HT1080 (cell line): ENCODE measurements at places on chromosomes 5 and 9. TPM values are rescaled to one million over a fixed set of nuclear protein-coding genes. Genes with fewer than 3 reads are reported as not detected.

Gene ENTPD2
- not detected in 2 replicates for total RNA-seq

Gene PCDHGC5
- total RNA-seq: 0.87 and 1.4 TPM in 2 replicates

Gene PCDHB13
- total RNA-seq: 0.06 TPM in 1 of 2 replicates, not detected in the other

Gene DMGDH
- 0.24 TPM in 1 of 2 replicates, not detected in the other for total RNA-seq

Gene ELOVL7
- 2.6 and 4.4 TPM in 2 replicates for total RNA-seq

Gene PCDHA13
- total RNA-seq: not detected in 2 replicates

Gene SH3TC2
- total RNA-seq: 22.1 and 24.0 TPM in 2 replicates

Gene PAX5
- not detected in 2 replicates for total RNA-seq

- DNase-seq: no peak
Observed at GRCh38 chr9:82745919-82746318, 317.0 kb downstream of the RASEF start.

DNA sequence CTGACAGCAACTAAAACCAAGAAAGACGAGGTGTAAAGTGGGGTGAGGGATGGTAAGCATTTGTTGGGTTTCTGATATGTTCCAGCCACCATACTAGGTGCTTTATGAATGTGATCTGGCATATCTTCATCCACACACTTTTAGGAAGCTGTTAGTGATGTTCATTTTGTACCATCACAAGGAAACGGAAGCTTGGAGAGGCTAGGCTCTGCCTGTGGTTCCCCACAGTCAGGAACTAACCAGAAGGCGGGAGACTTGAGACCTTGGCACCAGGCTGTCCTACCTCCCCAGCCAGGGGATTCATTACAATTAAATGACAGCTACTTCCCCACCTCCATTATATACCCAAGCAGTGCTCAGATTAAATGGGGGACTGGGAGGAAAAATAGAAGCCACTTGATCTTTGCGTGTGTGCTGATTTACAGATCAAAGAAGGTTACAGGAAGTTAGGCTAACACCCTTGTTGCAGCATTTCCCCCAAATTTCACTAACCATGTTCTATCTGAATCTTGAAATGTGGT lies 43.0 kb downstream of the SFXN1 start:
- DNase-seq: no peak

- DNase-seq: peak; percentile 17
Observed at GRCh38 chr5:169395136-169395535, 94.2 kb upstream of the SLIT3 start.

DNA sequence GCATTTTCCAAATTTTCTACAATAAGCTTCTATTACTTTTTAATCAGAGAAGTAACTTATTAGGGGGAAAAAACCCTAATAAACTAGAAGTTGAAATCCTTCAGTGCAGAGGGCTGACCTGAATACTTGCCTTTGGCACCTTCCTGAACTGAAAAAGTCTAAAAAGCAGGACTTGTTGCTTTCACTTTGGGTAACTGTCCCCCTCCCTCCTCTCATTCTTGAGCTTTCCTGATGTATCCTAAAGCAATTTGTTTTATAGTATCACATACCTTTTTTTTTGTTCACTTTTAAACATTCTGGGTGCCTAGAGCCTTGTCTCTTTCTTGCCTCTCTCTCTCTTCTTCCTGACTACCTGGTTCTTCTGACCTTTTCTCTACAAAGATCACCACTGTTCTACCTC lies 64.0 kb upstream of the ERBIN start:
- DNase-seq: no peak

GRCh38 chr9:83154087-83154736 lies 91.3 kb upstream of the RASEF start:
- peak; percentile 89 for DNase-seq

DNA sequence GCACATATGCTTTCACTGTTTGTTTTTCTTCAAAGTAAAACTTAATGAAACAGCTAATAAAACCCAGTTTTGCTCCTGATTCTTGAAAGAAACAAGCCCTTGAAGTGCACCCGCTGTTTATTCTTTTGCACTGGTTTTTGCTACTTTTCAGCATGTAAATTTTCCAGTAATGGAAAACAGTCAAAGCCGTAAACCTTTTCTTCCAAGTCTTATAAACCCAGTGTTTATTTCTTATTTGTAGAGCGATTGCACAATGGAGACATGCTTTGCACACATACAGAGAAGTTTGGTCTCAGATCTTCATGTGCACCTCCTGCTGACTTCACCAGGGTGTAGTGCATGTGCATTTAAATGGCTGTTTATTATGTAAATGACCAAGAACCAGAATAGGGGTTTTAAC lies 51.8 kb downstream of the ATG10 start:
- DNase-seq: no peak

DNA sequence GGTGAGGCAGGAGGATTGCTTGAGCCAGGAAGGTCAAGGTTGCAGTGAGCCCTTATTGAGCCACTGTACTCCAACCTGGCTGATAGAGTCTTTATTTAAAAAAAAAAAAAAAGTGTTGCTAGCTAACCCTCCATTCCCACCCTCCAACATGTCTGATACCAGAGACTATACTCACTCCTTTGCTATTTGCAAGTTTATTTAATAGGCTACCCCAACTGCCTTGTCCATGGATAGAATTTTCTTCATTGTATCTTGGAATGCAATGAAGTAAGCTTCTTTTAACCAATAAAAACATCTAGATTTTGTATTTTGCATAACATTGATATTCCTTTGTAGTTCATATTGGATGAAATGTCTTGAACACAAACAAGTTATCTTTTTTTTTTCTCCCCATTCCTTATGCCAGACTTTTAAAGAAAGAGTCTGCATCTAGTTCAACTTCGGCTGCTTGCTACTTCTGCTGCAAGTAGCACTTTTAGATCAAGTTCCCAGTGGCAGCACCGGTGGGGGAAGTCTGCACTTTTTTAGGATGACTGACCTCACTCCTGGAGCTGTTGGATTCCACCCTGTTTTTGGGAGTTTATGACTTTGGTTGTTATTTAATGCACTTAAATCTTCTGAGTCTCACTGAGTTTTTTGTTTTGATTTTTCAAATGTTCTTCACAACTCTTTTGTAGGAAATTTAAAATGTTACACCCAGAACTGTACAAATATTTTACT lies 112.5 kb downstream of the UHRF2 start:
- DNase-seq: no peak

GRCh38 chr5:83363111-83363885 lies 108.2 kb upstream of the VCAN start:
- DNase-seq: no peak

DNA sequence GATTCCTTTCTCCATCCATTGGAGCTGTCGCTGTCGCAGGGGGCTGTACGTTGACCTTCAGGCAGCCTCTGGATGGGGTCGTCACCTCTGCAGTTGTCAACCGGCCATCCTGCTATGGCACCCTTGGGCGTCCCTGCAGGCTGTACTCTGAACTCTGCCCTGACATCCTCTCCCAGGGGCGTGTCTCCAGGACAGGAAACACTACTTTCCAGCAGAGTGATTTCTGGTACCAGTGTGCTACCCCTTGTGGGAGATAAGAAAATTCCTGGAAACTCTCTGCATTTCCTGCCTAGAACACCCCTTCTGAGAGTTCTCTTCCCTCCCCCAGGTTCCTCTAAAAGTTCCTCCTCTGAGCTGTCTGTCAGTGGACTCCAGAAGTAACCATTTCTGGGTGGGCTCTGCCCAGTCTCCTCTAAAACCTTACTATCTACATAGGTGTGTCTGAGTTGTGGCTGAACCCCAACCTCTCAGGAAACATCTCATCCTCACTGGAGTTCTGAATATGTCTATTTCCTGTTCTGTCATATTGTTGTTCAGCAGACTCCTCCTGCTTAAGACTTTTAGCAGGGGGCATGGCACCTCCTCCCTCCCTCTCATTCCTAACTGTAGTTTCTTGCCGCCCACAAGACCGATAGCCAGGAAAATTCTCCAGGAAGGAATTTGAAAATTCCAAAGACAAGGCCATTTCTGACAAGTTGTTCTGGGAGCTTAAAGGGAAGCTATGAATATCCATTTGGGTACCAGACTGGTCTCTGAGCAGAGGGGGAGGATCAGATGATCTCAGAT lies 145.3 kb upstream of the RASEF start:
- DNase-seq: no peak

GRCh38 chr5:77893225-77893860 lies 117.2 kb upstream of the TBCA start:
- peak; percentile 98 for DNase-seq

DNA sequence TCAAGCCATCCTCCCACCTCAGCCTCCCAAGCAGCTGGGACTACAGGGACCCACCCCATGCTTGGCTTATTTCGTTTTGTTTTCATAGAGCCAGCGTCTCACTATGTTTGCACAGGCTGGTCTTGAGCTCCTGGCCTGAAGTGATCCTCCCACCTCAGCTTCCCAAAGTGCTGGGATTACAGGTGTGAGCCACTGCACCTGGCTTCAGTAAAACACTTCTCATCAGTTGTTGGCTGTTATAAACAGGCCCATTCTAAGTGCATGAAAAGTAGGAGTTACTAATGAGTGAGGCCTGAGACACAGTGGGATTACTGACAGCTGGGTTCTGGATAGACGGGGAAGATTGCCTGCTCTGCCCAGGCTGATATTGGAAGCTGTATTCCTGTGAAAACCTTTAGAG lies 3.5 kb downstream of the CRB2 start:
- DNase-seq: no peak

DNA sequence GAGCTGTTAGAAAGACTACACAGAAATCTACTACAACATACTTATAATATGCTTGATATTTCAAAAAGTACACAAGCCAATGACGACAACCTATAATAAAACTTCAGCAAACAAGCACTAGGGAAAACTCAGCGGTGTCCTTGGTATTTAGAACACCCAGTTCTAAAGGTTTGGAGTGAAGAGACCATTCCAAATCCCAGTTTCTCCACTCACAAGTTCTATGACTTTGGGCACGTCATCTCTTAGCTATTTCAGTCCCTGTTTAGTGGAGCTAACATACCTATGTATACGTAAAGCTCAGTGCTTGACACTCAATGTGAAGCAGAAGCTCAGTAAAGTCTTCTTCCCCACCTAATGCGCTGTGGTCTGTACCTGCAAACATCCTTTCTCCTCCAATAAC lies 52.8 kb downstream of the MLLT3 start:
- no peak for DNase-seq

DNA sequence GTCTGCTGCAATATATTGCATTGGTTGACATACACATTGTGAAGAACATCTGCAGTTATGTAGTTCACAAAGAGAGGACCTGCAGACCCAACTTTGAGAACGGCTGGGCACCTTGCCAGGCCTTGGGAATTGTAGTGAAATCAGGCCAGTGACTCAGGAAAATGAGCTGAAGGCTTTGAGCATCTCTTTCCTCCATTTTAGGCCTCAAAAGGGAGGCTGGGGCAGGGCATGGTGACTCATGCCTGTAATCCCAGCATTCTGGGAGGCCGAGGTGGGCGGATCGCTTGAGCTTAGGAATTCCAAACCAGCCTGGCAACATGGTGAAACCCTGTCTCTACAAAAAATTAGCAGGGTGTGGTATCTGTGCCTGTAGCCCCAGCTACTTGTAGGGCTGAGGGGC lies 1.4 kb upstream of the IPPK start:
- peak; percentile 83 for DNase-seq

- no peak for DNase-seq
Observed at GRCh38 chr9:137172901-137173795, 1.3 kb upstream of the TMEM210 start.

GRCh38 chr5:172303572-172304335 lies 20.2 kb upstream of the UBTD2 start:
- DNase-seq: peak; percentile 59

DNA sequence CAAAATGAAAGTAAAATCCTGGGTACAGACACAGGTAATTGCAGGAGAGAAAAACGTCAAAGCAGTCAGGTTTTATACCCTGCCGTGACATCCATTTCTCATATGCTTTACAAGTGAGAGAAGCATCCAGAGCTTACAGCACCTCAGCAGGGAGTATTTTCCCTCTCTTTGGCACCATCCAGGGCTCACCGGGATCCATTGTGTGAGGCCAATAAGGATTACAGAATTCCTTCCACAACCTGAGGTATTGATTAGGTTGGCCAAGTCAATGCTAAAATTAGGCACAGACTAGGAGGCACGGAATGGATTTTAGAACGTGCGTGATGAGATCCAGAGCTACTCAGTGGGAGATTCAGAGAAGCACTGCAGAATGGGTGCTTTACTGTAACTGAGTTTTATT lies 296.6 kb downstream of the FBXL7 start:
- DNase-seq: no peak
